Activated CD4-positive, alpha-beta T cell treated with anti-CD3 and anti-CD28 coated beads, Interleukin-2, amount 10 ng/mL, durations not matched to agents 7 days and 5 days (primary cell): ENCODE measurements at places on chromosomes 2 and 18.

DNA sequence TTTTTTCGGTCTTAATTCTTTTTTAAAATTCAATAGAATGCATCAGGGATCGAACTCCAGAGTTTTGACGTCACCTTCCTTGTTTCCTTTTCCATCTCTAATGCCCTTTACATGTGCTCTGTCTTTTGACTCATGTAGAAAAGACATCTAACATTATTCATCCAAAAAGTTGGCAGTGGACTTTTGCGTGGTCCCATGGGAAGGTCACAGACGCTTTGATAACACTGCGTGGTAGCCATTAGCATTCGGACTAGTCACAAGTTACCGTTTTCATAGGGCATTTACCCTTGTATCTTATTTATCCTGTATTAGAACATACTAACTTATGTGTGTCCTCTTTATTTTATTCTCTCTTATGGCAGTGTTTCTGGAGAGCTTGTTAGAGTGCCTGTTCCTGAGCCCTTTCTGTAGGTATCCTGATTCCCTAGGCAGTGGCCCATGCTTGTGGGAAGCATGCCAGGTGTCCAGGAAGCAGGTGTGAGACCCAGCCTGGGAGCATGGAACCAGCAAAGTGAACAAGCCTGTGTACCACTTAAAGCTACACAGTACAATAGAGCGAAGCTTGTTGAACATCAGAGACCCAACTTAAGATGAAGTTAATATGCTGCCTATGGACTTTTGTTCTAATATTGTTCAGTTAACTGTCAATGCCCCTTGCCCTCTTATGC lies 73.6 kb upstream of the RBM44 start:
- no peak overlapping the region for H3K4me3 ChIP-seq
- H3K27ac ChIP-seq = no peak overlapping the region
- H3K4me1 ChIP-seq = peaks cover 35% of the 10 kb centered on the region
- peaks cover 41% of the 10 kb centered on the region for H3K36me3 ChIP-seq
- DNase-seq = no peak

GRCh38 chr18:46378864-46379207 lies 274.7 kb downstream of the HAUS1 start:
- H3K27ac ChIP-seq = no peak overlapping the region
- H3K36me3 ChIP-seq = no peaks in the 10 kb centered on the region
- H3K4me3 ChIP-seq = no peak overlapping the region
- no peak for DNase-seq
- no peaks in the 10 kb centered on the region for H3K4me1 ChIP-seq

DNA sequence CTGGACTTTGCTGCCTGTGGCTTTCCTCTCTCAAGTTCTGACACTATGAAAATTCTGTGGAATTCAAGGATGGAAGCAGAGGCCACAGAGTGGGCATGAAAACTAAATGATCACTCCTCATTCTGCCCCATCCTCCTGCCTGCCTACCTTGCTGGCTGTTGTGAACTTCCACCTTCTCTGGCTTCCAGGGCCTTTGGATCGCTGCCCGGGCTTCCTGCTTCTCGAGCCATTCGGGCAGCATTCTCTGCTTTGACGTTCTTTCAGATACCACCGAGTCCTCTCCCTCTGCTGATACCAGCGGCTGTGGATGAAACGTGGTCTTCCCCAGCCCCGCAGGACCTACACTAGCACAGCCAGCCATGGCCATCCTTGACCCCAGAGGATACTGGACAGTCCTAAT lies 327.7 kb upstream of the SLC14A2 start:
- H3K27ac ChIP-seq = no peak overlapping the region
- H3K36me3 ChIP-seq = no peaks in the 10 kb centered on the region
- no peaks in the 10 kb centered on the region for H3K4me1 ChIP-seq
- H3K4me3 ChIP-seq = no peak overlapping the region
- peaks cover 3% of the 10 kb centered on the region for H3K27me3 ChIP-seq

DNA sequence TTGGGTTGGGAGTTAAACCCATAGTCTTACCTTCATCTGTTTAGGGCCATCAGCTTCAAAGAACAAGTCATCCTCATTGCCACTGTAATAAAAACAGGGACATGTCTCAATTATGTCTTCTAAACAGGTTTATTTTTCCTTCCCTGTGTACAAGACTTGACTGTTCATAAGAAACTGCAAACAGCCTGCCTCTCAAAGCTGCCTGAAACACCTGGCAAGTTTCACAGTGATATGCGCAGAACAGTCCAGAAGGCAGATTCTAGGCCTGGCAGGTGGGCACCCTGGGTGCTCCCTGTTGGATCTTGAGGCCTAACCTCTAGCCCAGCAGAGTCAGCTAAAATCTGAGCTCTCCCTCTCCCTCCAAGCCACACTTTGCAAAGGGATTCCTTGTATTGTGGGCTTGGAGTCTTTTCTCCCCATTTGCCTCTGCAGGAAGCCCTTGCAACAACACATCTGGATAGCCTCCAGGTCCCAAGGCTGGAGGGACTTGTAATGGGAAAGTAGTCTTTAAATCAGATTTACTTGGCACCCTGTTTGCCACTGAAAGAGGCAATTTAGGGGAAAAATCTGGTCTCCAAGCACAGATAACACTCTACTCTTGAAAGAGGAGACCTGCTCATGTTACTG lies 930 bp downstream of the IL1B start:
- H3K4me1 ChIP-seq = no peaks in the 10 kb centered on the region
- H3K4me3 ChIP-seq = no peak overlapping the region
- H3K27me3 ChIP-seq = peaks cover 26% of the 10 kb centered on the region
- no peak for DNase-seq

DNA sequence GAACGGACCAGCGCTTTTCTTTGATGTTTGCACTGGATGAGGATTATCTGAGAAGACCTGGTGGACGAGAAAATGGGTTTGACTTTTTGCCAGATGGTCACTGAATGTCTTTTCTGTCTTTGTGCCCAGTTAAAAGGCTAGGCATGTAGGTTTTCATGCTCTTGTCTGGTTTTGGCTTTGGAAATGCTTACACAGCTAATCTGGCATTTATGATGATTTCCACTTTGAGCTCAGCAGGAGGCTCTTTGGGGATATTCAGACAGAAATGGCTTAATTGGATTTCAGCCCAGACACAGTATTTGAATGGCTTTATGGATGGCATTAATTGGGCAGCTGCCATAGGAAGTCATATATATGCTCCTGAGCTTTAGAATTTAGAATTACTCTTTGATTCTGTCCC lies 59.6 kb downstream of the NCK2 start:
- H3K27ac ChIP-seq = peak overlapping the region; percentile 75
- no peaks in the 10 kb centered on the region for H3K27me3 ChIP-seq
- H3K4me1 ChIP-seq = peaks cover 90% of the 10 kb centered on the region
- peaks cover 74% of the 10 kb centered on the region for H3K36me3 ChIP-seq
- DNase-seq = no peak
- no peak overlapping the region for H3K4me3 ChIP-seq

GRCh38 chr2:170095380-170095779 lies 82.6 kb upstream of the MYO3B start:
- DNase-seq = no peak
- no peak overlapping the region for H3K4me3 ChIP-seq
- no peaks in the 10 kb centered on the region for H3K4me1 ChIP-seq
- H3K27me3 ChIP-seq = peaks cover 7% of the 10 kb centered on the region
- no peak overlapping the region for H3K27ac ChIP-seq

DNA sequence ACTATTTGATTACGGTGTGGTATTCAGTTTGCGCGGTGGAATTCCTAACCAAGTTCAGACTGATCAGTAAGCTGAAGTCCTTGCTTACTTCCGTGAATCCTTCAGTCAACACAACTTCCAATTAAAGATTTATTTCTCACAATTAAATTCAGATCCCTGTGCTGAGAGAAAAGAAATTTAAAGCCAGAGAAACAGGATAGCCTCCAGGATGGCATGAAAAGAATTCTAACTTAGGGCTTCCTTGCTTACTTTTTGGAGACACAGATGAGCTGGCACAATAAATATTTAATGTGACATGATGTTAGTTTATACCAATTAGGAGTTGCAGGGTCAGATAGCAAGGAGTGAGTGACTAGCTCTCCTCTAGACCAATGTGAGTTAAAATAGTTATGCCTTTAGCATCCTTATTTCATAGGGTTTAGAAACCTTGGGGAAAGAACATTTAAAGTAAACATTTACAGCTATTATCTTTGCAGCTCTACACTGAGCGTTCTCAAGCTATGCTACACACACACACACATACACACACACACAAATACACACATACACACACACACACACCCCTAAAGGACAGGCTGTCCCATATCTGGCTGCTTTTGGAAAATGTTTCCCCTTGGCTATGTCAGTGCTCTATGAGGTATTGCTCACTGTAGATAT lies 151.0 kb downstream of the TRIB2 start:
- peaks cover 19% of the 10 kb centered on the region for H3K36me3 ChIP-seq
- peaks cover 39% of the 10 kb centered on the region for H3K27me3 ChIP-seq
- H3K4me1 ChIP-seq = no peaks in the 10 kb centered on the region
- H3K27ac ChIP-seq = no peak overlapping the region
- no peak for DNase-seq

DNA sequence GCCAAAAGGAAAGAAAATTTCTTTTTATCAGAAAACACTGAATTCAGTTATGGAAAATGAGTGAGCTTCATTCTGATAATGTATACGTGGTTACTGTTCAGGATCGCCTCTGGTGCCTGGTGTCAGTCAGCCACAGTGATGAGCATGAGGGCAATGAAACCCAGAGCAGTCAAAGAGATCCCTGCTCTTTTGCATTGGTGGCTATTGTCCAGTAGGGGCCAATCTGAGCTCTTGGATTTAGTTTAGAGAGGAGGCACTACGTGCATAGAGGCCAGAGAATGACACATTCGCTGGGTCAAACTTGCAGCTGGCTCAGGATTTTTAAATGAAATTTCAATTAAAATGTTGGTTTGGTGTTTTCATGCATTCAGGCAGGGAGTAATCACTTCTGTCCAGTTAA lies 522.9 kb downstream of the TMEM182 start:
- no peak overlapping the region for H3K4me3 ChIP-seq
- H3K27me3 ChIP-seq = no peaks in the 10 kb centered on the region
- no peak overlapping the region for H3K27ac ChIP-seq
- no peak for DNase-seq

GRCh38 chr2:51791496-51791895 lies 759.6 kb upstream of the NRXN1 start:
- H3K36me3 ChIP-seq = no peaks in the 10 kb centered on the region
- no peak for DNase-seq
- no peaks in the 10 kb centered on the region for H3K27me3 ChIP-seq
- H3K27ac ChIP-seq = no peak overlapping the region
- no peaks in the 10 kb centered on the region for H3K4me1 ChIP-seq
- no peak overlapping the region for H3K4me3 ChIP-seq

DNA sequence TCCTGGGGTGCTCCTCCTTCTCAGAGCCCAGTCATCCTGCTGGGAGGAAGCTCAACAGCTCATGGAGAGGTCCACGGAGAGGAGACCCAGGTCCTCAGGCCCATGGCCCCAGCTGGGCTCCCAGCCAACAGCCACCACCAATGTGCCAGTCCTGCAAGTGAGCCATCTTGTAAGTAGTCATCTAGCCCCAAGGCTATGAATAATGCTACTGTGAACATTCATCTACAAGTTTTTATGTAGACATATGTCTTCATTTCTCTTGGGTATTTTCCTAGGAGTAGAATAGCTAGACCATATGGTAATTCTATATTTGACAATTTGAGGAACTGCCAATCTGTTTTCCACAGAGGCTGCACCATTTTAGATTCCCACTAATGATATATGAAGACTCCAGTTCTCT lies 166.1 kb downstream of the MTCL1 start:
- H3K4me3 ChIP-seq = no peak overlapping the region
- no peaks in the 10 kb centered on the region for H3K36me3 ChIP-seq
- peaks cover 4% of the 10 kb centered on the region for H3K27me3 ChIP-seq
- no peak for DNase-seq
- no peak overlapping the region for H3K27ac ChIP-seq
- H3K4me1 ChIP-seq = no peaks in the 10 kb centered on the region

GRCh38 chr2:25305775-25306174 lies 36.0 kb downstream of the DNMT3A start:
- H3K4me1 ChIP-seq = peaks cover 72% of the 10 kb centered on the region
- no peaks in the 10 kb centered on the region for H3K27me3 ChIP-seq
- no peak overlapping the region for H3K4me3 ChIP-seq
- H3K27ac ChIP-seq = no peak overlapping the region

DNA sequence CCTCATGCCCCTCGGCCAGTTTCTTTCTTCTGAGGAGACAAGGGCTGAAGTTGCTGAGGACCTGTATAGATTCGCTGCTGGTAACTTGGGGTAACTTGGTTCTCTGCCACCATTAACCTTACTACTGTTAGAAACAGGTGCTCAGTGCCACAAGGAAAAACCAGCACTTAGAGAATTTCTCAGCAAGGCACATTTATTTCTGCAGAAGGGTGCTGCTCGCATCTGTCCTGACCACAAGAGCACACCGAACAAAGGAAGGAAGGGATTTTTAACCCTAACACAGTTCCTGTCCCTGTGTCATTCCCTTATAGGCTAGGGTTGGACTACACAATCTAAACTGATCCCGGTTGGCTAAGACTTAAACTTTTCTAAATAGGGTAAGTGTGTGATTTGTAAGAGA lies 154.1 kb downstream of the SOCS6 start:
- H3K27me3 ChIP-seq = peaks cover 3% of the 10 kb centered on the region
- no peak overlapping the region for H3K27ac ChIP-seq
- no peaks in the 10 kb centered on the region for H3K4me1 ChIP-seq
- DNase-seq = no peak

DNA sequence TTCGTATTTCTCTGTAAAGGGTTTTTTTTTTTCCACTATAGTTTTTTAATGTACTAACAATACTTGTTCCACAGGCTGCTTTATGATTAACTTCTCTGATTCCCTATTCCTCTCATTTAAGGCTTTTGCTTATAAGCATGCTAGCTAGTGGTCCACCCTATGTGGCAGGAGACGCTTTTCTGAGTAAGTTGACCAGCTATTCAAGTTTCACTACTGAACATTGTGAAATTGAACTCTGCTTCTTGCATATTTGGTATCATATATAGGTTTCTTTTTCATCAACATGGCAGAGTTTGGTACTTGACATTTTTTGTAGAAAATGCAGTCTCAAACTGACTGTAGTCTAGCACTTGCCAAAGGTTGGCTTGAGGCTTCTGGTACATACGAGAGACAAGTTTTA lies 74.2 kb downstream of the OTX1 start:
- H3K4me3 ChIP-seq = no peak overlapping the region
- no peaks in the 10 kb centered on the region for H3K36me3 ChIP-seq
- H3K27me3 ChIP-seq = no peaks in the 10 kb centered on the region
- no peak for DNase-seq
- no peaks in the 10 kb centered on the region for H3K4me1 ChIP-seq

GRCh38 chr2:56191617-56192016 lies 7.8 kb downstream of the CCDC85A start:
- no peak for DNase-seq
- H3K27ac ChIP-seq = no peak overlapping the region
- H3K4me3 ChIP-seq = no peak overlapping the region
- H3K27me3 ChIP-seq = peaks cover 21% of the 10 kb centered on the region

DNA sequence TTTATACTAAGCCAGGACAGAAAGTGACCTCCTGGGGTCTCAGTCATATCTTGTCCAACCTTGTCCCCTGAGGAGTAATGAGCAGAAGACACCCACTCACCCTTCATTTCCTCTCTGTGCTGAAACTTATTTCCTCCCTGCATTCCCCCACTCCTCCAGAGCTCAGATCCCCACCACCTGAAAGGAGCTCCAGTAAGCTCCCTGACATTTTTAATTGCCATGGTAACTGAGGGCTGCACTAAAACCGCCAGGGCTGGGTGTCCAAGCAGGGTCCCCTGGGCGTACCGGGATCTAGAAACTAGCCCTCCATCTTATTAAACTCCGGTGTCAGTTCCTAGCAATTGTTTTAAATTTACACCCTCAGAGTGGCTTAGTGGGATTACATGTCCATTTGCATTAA lies 393.3 kb upstream of the HNRNPA3 start:
- H3K4me1 ChIP-seq = peaks cover 31% of the 10 kb centered on the region
- H3K4me3 ChIP-seq = no peak overlapping the region
- H3K27ac ChIP-seq = no peak overlapping the region
- H3K36me3 ChIP-seq = peaks cover 3% of the 10 kb centered on the region

GRCh38 chr2:212929116-212929515 lies 222.3 kb downstream of the IKZF2 start:
- H3K4me3 ChIP-seq = no peak overlapping the region
- H3K36me3 ChIP-seq = no peaks in the 10 kb centered on the region
- no peak for DNase-seq
- H3K27ac ChIP-seq = no peak overlapping the region
